Stimulated activated CD8-positive, alpha-beta memory T cell treated with anti-CD3 and anti-CD28 coated beads, Interleukin-7, amount 100 ng/mL, for 1 hour (primary cell): ENCODE measurements at places on chromosomes 6 and 20.

DNA sequence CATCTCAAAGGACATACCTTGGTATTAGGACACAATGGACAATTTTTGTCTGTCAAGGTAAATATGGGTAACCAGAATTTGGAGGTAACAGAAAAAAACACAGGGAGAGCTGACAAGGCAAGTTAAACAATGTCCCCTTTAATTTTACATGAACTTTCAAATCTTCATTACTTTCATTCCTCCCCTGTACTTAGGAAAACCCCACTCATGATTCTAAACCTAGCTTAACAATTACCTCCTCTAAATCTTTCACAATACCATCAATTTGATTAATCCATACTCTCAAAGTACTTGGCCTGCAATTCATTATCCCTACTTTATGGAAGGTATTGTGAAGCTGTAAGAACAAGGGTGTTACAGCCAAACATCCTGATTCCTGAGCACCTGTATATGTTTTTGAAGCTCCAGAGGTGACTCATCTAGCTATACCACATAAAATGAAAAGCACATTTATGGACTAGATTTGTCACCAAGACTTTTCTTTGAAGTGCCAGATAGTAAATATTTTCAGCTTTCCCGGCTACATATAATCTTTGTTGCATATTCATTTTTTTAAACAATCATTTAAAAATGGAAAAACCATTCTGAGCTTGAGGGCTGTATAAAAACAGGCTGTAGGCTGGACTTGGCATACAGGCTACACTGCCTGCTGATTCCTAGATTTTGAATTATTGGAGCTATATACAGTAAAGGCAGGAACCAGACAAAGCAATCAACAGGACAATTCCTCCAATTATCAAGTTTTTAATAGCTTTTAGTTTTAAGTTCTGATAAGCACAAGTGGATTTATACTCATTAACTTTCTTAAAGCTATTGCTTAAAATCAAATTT lies 22.9 kb downstream of the DEK start:
- DNase-seq: no peak

DNA sequence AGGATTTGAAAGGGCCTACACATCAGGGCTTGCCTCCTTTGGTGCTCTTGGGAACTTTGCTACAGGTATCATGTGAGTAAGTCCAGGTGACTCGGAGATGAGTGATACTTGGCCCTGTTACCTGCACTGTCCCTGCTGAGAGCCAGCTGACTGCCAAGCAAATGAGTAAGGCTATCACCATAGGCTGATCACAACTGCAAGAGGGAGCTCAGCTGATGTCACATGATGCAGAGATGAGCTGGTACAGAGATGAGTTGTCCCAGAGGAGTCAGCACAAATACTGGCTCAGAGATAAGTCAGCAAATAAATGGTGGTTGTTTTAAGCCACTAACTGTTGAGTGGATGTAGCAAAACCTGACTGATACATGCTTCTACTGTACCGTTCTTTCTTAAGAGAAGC lies 41.4 kb downstream of the LAMP5 start:
- DNase-seq: no peak

GRCh38 chr20:40744818-40745175 lies 55.8 kb upstream of the MAFB start:
- no peak for DNase-seq

DNA sequence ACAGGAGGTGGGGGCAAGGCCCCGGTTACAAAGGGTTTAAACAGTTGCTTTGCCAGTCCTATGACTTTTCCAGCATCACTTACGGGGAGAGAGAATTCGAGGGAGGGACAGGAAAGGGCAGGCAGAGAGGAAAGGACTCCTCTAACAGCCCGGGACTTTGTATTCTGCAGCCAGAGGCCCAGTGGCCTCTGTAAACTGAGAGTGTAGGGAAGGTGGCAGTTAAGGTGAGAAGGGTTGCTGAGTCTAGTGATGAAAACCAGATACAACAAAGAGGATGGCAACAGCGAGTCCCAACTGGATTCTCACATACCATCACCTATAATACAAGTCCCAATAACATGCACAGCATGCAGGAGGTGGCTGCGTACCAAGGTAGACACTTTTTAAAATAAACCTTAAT lies 13.5 kb downstream of the PLAGL2 start:
- DNase-seq: no peak

- DNase-seq: no peak
Measured at GRCh38 chr6:11016452-11016851, 27.7 kb downstream of the ELOVL2 start.

DNA sequence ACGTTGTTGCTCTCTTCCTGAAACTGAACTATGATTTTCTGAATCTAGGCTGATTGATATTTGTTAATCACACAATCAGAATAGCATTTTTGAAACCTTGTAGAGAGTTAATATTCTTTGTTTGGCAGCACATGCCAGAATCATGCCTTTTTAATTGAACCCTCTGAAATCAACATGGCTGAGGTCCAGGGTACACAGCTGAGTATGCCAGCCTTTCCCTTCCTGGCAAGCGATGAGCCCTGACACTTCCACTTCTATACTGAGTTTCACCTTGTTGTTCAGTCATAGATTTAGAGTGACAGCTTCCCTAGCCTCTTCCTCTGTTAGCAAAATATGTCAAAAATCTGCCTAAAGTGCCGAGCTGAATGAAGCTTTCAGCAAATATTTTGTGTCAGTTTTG lies 6.8 kb downstream of the HDDC2 start:
- DNase-seq: no peak

- no peak for DNase-seq
Measured at GRCh38 chr6:163741743-163742363, 327.3 kb downstream of the QKI start.

DNA sequence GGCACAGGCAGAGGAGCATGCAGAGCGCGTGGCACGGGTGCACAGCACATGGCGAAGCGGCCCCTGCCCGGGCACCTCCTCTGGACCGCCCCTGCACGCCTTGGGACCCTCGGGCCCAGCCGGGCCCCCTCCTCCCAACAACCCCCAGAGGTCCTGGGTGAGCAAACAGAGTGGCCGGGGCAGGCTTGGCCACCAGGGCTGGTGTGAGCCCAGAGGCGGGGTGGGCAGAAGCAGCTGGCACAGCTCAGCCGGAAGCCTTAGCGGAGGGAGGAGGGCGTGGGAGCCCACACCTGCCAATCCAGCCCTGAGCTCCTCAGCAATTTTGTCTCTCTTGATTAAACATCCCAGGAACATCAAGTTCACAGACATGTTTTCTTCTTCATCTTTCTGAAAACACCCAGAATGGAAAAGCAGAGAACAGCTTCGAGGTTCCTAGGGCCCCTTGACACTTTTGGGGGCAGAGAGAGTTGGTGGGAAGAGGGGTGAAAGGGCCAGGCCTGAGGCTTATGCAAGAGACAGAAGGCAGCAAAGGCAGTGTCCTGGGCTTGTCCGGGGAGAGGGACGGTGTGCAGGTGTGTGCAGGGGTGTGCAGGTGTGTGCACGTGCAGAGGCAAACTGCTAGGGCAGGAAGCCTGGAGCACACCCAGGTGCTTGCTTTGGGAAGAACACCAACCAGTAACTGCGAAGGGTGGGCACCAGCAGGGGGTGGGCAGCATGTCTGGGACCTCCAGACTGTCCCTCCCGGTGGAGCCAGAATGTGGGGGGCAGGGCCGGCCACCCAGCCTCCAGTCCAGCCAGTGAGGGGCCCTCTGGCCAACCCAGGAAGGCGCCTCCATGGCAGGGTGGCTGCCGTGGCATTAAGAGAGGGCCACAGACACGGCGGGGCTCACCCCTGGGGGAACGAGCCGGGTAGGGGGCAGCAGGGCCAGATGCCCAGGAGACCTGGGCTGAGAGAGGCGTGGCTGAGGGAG lies 4.8 kb downstream of the HRH3 start:
- DNase-seq: no peak
